GDM1 (cell line): ENCODE measurements at places on chromosomes 12 and 14.

GRCh38 chr14:92923744-92924103 is 774 bp downstream of the CHGA start:
- DNase-seq = no peak

GRCh38 chr14:64092940-64093339 is 201.2 kb downstream of the ESR2 start:
- DNase-seq = no peak

DNA sequence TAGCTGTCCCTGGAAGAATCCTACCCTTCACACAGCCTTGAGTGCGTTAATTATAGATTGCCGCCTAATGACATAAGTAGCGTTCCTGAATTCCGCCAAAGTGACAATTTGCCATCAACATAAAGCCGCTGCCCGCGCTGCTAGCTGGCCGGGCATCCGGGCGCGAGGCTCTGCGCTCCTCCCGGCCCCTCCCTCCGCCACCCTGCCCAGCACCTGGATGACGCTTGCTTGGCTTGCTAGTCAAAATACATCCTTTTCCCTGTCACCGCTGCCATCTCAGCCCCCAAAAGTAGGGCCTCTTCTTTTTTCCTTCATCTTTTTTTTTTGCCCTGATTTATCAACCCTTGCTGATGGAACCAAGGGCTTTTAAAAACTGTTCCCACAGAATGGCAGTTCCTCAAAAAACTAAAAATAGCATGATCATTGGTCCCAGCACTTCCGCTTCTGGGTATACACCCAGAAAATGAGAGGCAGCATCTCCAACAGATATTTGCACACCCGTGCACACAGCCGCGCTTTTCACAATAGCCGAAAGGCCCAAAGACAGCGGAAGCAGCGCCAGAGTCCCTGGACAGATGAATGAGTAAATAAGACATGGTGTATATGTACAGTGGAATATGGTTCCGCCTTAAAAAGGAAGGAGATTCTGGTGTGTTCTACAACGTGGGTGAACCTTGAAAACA is 235.2 kb downstream of the BCL11B start:
- no peak for DNase-seq

- DNase-seq = no peak
Observed at GRCh38 chr14:56474419-56475022, 105.1 kb upstream of the TMEM260 start.

DNA sequence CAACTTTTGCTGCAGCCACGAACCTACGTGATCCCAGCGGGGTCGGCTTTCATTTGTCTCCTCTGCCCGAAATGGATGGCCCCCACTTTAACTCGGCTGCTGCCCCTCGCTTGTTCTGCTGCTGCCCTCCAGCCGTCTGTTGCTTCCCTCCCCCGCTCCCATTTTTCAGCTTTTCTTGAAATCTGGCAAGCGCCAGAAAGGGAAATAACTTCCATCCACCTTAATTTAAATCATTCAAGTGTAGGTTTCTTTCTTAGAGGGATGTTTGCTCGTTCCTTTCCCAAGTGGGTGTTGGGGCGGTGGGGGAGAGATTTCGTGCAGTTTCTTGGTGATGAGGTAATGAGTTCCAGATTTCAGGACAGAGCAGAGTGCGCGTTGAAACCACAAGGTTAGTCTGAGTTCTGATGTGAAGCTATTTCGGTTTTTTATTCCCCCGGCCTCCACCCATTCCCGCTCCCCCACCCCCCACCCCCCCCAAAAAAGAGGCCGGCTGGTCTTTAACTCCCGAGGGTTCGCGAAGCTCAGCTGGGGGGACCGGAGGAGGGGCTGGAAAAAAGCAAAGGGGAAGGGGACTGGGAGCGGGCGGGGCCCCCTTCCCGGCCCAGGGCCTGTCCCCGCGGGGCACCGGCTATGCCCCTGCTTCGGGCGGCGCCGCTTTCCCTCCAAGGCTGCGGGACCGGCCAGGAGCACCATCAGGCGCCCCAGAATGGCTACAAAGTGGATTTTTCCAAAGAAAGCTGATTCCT is 2.2 kb upstream of the ZFP36L1 start:
- DNase-seq = no peak

- no peak for DNase-seq
Observed at GRCh38 chr12:20272801-20273200, 95.5 kb upstream of the PDE3A start.
